ENCODE measurements at places on chromosomes 1 and 21.

- no peak for DNase-seq
- H3K27me3 ChIP-seq: no peaks in the 10 kb centered on the region
- H3K36me3 ChIP-seq: no peaks in the 10 kb centered on the region
- H3K4me1 ChIP-seq: peaks cover 5% of the 10 kb centered on the region
- no peak overlapping the region for H3K27ac ChIP-seq
Observed at GRCh38 chr21:45029948-45030681, 44.3 kb upstream of the ADARB1 start.

- H3K4me3 ChIP-seq: no peak overlapping the region
- no peak for DNase-seq
- H3K4me1 ChIP-seq: no peaks in the 10 kb centered on the region
- no peaks in the 10 kb centered on the region for H3K27me3 ChIP-seq
- H3K36me3 ChIP-seq: no peaks in the 10 kb centered on the region
- no peak overlapping the region for H3K27ac ChIP-seq
Observed at GRCh38 chr1:17061892-17062291, 8.1 kb upstream of the SDHB start.

DNA sequence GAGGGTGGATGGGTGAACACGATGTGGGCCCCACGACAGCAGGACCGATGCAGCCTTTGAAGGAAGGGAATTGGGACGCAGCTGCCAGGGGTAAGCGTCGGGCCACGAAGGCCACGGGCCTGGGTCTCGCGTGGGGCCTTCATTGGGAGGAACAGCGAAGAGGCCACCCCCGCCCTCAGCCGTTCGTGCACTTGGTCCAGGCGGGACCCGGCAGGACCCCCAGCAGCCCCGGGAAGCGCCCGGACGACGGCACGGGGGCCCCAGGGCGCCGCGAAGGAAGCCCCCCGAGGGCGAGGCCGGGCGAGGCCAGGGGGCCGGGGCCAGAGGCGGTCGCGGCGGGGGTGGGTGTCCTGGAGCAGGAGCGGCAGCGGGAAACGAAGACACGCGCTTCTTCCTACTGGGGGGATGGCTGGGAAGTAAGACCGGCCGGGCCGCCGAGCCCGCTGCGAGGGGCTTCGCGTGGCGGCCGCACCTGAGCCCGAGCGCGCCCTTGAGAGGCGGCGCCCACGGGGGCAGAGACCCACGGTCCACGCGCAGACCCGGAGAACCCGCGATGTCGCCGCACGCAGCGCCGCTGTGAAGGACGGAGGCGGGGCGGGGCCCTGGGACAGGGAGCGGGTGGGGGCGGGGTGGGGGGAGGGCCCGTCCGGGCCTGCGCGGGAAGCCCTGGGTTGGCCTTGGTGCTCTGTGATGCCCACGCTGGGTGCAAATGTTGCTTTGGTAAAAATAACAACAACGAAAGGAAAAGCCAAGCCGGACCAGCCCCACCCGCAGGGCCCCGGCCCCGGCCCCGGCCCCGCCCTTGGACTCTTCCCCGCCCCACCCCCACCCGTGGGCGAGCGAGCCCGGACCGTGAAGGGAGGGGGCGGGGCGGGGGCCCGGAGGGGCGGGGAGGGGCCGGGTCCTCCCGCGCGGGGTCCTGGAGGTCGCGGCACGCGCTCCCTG is 56.0 kb upstream of the ADARB1 start:
- peaks cover under 1% of the 10 kb centered on the region for H3K4me1 ChIP-seq
- H3K4me3 ChIP-seq: no peak overlapping the region
- no peaks in the 10 kb centered on the region for H3K27me3 ChIP-seq
- H3K27ac ChIP-seq: no peak overlapping the region
- H3K36me3 ChIP-seq: no peaks in the 10 kb centered on the region
- no peak for DNase-seq

DNA sequence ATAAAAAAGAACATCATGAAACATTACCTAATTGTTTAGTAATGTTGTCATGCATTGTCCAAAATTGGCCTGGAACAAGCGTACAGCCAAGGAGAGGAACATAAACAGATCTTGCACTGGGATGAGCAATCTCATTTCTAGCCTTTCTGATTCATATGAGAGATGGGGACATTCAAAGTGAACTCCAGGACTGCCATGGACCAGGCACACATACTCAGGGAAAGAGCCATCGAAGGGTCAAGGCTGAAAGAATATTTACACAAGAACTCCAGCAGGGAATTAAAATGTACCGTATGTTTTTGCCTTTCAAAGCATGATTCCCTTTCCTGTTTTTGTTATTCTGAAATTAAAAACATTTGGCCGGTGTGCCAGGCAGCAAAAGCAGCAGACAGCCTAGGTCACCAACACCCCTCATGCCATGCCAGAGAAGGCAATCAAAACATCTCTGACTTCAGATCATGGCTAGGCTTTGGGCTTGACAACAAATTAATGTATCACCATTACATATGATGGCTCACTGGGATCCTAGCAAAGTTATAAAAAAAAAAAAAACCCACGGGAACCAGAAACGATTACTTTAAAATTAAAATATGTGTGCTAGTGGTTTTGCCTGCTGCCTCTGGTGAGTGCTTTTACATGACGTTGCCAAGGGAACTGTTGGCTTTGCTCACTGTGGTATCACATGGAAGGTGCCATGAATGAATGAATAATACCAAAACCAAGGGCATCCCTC is 159.8 kb downstream of the TGFBR3 start:
- no peaks in the 10 kb centered on the region for H3K36me3 ChIP-seq
- no peak overlapping the region for H3K27ac ChIP-seq
- no peaks in the 10 kb centered on the region for H3K4me1 ChIP-seq

DNA sequence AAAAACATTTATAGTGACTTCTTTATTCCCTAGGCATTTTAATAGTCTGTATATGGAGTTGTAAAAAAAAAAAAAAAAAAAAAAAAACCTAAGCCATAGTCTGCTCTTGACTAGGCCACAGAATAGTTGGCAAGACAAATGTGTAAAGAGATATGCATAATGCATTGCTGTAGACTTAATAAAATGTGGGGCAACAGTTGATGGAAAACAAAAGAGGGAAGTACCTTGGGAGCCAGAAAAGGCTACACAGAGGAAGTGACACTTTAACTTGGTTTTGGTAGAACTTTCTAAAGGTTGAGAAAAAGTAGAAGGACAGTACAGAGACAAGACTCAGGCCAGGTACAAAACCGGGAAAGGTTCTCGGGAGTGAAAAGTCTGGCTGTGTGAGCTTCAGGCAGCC is 802.9 kb upstream of the ADAMTS5 start:
- no peaks in the 10 kb centered on the region for H3K36me3 ChIP-seq
- H3K27ac ChIP-seq: no peak overlapping the region
- H3K27me3 ChIP-seq: no peaks in the 10 kb centered on the region
- H3K4me3 ChIP-seq: no peak overlapping the region
- no peak for DNase-seq
- H3K4me1 ChIP-seq: no peaks in the 10 kb centered on the region

DNA sequence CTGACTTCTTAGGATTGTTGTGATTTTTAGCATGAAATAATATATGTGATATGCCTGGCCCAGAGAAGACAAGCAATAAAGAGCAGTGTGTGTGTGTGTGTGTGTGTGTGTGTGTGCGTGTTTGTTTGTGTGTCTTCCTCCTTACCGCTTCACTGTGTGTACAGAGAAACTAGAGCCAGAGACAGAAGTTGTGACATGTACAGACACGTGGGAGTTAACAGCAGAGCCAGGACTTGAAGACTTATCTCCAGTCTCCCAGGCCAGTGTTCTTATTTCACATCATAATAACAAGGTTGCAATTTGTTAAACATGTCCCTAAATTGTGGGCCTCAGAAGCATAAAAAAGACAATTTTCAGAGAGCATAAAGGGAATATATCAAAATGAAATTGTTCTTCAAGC is 192.0 kb upstream of the JUN start:
- H3K4me3 ChIP-seq: no peak overlapping the region
- no peak overlapping the region for H3K27ac ChIP-seq
- no peaks in the 10 kb centered on the region for H3K27me3 ChIP-seq
- H3K36me3 ChIP-seq: no peaks in the 10 kb centered on the region
- DNase-seq: no peak
- H3K4me1 ChIP-seq: no peaks in the 10 kb centered on the region

GRCh38 chr1:10361515-10361914 is 37.3 kb upstream of the PGD start:
- no peaks in the 10 kb centered on the region for H3K27me3 ChIP-seq
- DNase-seq: no peak
- peaks cover 7% of the 10 kb centered on the region for H3K36me3 ChIP-seq

DNA sequence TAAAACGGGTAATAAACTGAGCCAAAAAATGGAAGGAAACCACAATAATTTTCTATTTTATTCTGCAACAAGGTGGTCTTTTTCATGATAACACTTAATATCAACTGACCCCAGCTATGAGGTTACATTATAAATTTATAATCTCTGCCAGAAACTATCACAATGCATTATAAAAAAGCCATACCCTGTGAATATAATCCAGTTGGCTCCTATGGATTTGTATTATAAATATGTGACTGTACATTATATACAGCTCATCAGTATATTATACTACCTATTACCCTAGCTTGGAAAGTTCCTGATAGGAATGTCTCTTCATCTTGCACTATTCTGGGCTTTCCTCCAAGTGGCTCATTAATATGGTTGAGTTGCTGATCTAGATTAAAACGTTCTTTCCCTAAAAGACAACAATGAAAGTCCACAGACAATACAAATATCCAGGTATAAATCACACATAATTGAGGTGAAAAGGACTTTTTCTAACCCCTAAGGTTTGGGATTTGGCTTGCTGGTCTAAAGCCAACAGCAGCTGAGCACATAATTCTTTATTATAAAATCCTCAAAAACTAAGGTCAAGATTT is 487.7 kb downstream of the TTLL7 start:
- no peak overlapping the region for H3K27ac ChIP-seq
- no peaks in the 10 kb centered on the region for H3K4me1 ChIP-seq
- no peak for DNase-seq

DNA sequence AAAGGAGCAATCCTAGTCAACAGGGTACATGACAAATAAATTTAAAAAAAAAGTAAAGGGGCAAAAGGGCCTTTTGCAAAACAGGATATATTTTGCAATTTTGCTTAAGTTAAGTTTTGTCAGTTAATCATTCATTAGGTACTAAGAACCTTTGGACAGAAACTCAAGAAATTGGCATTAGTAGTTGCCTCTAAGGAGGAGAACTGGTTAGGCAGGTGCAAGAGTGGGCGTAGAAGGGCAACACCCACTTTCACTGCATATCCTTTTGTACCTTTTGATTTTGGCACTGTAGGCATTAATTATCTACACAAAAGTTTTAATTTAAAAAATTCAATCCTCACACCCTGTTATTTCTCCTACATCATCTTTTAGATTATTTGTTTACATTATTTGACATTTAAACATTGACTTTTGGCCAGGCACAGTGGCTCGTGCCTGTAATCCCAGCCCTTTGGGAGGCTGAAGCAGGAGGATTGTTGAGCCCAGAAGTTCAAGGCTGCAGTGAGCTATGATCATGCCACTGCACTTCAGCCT is 4.3 kb downstream of the DDAH1 start:
- no peak overlapping the region for H3K4me3 ChIP-seq
- no peak overlapping the region for H3K27ac ChIP-seq
- H3K36me3 ChIP-seq: no peaks in the 10 kb centered on the region
- no peaks in the 10 kb centered on the region for H3K27me3 ChIP-seq

DNA sequence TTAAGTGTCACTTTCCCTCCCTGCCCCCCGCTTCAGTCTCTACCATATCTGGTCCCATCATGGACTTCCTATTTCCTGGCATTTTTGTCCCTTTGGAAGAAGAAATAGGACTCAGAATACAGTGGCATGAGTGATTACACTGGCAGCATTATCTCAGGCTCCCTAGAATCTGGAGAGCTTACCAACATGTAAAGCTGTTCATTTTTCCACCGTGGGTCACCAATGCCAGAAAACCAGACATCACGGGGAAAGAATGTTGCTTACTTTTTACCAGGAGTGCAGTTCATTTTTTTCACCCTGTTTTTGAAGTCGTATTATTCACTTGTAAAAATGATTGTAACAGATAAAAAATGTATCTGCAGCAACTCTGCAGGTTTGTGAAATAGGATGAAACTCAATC is 44.8 kb downstream of the BACH1 start:
- no peak overlapping the region for H3K27ac ChIP-seq
- H3K4me3 ChIP-seq: no peak overlapping the region
- H3K27me3 ChIP-seq: no peaks in the 10 kb centered on the region
- no peak for DNase-seq
- H3K36me3 ChIP-seq: no peaks in the 10 kb centered on the region

All from mesendoderm (in vitro differentiated cells).